Hypothalamus (tissue), 51 donors: ENCODE measurements at places on chromosomes 2 and 18.

DNA sequence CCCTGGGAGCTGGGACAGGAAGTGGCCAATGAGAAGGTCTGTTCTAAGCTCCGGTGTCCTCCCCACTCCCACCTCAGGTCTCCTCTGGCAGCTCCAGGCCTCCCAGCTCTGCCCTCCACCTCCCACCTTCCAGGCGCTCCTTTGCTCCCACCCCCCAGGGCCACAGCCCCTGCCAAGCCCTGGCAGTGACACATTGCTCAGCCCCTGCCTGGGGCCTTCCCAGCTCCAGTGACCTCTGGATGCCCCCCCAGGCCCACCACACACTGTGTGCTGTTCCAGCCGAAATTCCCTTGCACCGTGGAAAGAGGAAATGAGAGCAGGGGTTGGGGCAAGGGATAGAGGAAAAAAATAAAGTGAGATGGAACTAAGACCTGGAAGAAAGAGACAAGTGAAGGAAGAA, 289.6 kb downstream of the CYP26B1 start:
- DNase-seq, result no peak

- no peak for DNase-seq
These were observed 230.1 kb downstream of the ANAPC1 start for GRCh38 chr2:111653913-111654312.

- no peak for DNase-seq
These were observed 11.3 kb upstream of the SUMO1 start for GRCh38 chr2:202249521-202250253.

DNA sequence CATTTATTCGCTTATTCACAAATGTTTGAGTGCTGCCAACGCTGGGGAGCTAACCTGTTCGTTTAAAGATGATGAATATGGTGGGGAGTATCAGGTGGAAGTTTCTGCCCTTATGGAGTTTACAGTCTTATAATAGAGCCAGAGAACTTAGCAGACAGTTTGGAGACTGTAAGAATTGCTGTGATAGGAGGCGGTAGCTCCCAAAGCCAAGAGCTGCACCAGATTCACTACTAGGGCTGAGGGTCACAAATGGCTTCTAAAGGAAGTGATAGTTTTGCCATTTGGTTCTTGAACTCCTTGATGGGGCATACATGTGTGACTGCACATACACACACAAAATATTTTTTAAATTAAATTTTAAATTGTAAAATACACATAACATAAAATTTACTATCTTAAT, 29.0 kb downstream of the UGP2 start:
- no peak for DNase-seq

DNA sequence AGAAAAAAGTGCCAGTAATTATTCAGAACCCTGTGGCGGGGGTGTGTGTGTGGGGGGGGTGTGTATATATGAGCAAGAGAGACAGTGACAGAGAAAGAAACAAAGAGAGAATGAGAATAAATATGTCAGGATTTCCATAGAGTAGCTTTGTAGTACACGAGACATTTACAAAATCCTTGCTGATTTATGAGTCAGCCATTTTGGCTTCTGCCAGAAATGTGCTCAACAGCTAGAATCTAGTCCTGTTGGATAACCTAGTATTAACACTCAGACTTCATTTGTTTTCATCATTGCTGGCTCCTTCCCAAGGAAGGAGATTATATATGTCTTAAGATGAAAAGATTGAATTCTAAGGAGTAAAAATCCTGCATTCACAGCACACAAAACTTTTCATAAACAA, 140.5 kb upstream of the HNRNPA3 start:
- DNase-seq, result no peak

- DNase-seq, result no peak
These were observed 3.9 kb upstream of the TYMS start for GRCh38 chr18:653512-653911.

DNA sequence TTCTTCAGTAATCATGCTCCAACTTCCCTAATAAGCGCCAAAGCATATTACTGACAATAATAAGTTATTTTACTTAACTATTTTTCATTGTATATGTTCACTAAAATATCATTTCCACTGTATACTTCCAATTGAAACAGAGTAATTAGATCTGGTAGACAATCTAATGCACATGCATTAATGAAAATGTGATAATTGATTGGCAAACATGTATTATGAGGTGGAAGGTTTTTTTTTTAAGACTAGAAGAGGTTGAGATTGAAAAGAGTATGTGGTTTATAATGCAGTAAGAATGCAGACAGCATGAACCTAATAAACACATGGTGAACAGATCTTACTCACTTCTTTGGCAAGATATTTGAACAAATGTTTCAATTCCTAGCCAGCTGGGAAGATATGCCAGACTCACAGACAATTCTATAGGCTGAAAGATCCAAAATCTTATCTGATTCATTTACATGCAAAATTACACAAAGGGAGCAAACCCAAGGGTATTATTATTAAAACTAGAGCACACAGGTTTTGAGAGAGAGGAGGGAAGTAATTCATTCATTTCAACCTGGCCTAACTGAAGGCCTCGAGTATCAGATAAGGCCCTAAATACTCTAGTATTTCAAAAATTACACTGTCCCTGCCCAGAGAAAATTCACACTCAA, 2.8 kb downstream of the NCKAP1 start:
- DNase-seq, result no peak

DNA sequence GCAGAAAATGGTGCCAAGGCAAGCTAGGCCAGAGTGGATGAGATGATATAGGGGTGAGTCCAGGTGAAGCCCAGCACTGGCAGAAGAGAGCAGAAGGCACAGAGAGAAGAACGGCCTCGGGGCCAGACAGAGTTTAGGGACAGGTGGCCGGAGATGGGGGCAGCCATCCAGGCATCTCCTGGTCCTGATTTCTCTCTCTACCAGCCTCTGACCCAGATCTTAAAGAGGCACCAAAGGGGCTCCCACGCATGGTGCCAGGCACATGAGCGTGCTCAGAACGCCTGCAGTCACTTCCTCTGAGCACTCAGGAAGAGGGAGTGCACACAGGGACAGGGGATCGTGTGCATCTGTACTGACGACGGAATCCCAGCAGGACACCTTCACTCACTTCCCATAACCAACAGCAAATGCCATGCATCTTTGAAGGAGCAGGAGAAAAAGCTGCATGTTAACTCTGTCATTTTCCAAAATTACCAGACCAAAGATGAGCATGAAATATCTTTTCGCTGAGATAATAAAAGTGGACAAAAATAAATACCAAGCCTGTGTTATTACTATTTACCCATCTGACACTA, 427.8 kb upstream of the MYT1L start:
- DNase-seq, result no peak

DNA sequence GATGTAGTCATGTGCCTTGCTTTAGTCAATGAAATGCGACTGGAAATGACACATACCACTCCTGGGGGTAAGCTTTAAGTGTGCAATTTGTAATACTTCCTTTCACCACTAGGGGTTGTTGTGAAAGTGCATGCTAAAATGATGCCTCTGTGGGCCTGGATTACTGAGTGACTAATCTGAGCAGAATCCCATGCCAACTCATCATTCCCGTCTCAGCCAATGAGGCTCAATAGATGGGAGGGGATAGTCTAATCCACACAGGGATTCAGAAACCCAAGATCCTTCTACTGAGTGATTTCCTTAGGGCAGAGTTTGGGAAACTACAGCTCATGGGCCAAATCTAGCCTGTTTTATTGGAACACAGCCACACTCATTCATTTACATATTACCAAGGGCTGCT, 54.0 kb downstream of the HRH4 start:
- DNase-seq, result no peak

- DNase-seq, result no peak
These were observed 115.5 kb upstream of the KLHL14 start for GRCh38 chr18:32888306-32888705.

DNA sequence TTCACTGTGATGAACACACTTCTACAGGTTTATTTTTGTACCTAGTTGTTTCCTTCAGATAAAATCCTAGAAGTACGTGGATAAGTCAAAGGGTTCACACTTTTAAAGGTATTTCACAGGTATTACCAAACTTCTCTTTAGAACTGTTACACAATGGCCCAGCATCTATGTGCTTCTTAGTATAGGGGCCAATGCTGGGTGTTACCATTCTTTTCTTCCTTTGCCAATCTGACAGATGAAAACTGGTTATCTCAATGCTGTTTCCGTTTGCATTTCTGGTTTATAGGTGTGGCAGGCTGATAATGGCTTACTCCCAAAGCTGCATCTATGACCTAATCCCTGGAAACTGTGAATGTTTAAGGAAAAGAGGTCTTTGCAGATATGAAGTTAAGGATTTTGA, 2.8 kb upstream of the TCF7L1 start:
- no peak for DNase-seq

DNA sequence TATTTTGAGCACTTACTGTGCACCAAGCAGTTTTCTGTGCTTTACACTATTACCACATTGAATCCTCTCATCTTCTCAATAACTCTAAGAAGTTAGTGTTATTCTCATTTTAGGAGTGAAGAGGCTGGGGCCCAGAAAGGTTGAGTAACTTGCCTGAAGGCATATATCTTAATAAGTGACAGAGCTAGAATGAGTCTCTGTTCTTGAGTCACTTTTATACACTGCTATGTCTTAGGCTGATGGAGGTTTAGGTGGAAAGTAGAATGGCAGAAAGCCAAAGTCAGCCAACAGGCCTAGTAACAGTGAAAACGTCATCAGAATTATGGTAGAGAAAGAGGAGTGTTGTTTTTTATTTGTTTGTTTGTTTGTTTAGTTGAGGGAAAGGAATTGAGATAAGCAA, 27.9 kb upstream of the RPE start:
- no peak for DNase-seq

GRCh38 chr2:182754231-182754630, 38.2 kb downstream of the DNAJC10 start:
- DNase-seq, result no peak

DNA sequence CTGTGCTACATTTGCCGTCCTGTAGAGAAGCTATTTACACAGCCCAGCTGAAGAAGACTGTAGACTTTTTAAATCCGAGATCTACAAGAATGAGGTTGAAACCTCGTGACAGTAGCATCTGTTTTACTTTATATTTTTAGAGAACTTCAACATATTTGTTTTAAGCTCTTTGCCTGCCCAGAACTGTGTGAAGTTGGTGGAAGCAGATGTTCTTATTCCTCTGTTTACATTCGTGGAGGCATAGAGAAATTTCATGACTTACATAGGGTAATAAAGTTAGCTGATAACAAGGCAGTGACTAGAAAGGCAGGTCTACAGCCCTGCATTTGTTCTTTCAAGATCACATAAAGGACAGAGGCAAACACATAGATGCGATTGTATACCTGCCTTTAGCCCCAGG, 47.0 kb upstream of the MAP3K20 start:
- no peak for DNase-seq

GRCh38 chr2:196719110-196719872, 79.8 kb downstream of the CCDC150 start:
- DNase-seq, result no peak

- no peak for DNase-seq
These were observed 116.1 kb downstream of the NFATC1 start for GRCh38 chr18:79511671-79512301.

- DNase-seq, result no peak
These were observed 23.6 kb upstream of the RAB1A start for GRCh38 chr2:65153515-65153914.

DNA sequence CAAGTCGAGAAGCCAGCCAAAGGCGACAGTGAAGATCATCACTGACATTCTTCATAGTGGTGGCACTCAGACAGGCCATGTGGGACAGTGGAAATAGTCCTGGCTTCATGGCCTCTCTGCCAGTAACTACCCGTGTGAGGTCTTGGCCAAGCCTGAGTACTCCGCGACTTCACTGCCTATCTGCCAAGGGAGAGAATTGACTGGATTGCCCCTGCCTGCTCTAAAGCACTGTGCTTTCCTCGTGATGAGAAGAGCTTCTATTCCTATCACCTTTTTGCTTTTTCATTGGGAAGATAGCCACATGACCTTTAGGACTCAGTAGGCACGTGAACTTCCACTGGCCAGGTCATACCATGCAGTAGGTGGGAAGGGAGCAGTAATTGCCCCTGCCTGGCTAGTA, 239.3 kb downstream of the HAUS1 start:
- no peak for DNase-seq

- no peak for DNase-seq
These were observed 80.6 kb downstream of the ACOXL start for GRCh38 chr2:110812726-110813645.

GRCh38 chr2:209734805-209735204, 36.8 kb upstream of the UNC80 start:
- DNase-seq, result no peak

- no peak for DNase-seq
These were observed 102.9 kb upstream of the ETAA1 start for GRCh38 chr2:67294218-67294617.

DNA sequence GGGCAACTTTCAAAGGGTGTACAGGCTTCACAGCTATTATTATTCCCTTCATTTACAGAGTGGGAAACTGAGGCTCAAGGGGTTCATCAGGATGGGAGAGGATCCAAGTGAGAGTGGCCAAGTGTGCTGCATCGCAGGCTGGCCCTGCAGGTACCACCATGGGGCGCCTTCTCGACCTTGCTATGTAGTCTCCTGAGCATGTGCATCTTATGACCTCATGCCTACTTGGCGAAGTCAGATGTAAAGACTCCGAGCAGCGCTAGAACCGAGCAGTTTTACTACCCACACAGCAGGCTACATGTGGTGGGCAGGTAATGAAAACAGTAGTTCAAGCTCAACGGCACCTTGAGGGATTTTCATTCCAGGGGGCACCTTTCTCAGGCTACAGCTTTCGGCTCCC, 42.0 kb downstream of the TFCP2L1 start:
- no peak for DNase-seq

- no peak for DNase-seq
These were observed 98.4 kb upstream of the FIGN start for GRCh38 chr2:163834221-163834620.

GRCh38 chr18:12315490-12315889, 7.4 kb downstream of the TUBB6 start:
- DNase-seq, result no peak

DNA sequence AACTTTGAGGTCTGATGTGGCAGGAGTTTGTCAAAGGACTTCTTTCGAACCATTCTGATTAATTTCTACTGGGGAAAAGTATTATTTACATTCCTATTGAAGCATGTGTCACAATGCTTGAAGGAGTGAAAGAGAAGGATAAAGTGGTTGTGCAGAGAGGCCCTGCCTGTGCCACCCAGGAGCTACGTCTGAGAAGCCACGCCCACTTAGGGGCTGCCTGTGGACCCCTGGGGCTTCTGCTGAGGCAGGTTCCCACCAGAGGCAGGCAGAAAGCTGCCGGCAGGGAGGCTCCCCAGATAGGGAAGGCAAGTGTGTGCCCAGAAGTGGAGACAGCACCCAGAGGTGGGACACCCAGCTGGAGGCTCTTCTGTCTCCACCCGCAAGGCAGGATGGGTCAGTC, 47.4 kb downstream of the GBX2 start:
- no peak for DNase-seq

GRCh38 chr2:135985826-135986393, 484 bp upstream of the DARS1 start:
- no peak for DNase-seq
